ENCODE measurements at places on chromosomes 11 and 22.
A peak's percentile ranks its signal among the peaks of the same experiment; 100 is the strongest.

- peak; percentile 31 for DNase-seq
These were observed 4.4 kb downstream of the AHNAK start for GRCh38 chr11:62542111-62542745.

- peak; percentile 70 for DNase-seq
These were observed 53.0 kb downstream of the LARGE1 start for GRCh38 chr22:33867118-33867866.

- DNase-seq, result peak; percentile 41
These were observed 1.3 kb downstream of the WEE1 start for GRCh38 chr11:9574622-9575259.

GRCh38 chr11:62726915-62727164, 417 bp downstream of the HNRNPUL2 start:
- no peak for DNase-seq

GRCh38 chr11:45412521-45412920, 126.4 kb upstream of the SYT13 start:
- no peak for DNase-seq

Data from kidney tubule cell (primary cell).